ENCODE measurements at places on chromosomes 2 and 18.

- no peak for DNase-seq
Measured at GRCh38 chr18:34595690-34596089, 114.4 kb upstream of the DTNA start.

- no peak for DNase-seq
Measured at GRCh38 chr2:54864727-54865126, 141.3 kb downstream of the EML6 start.

- DNase-seq: no peak
Measured at GRCh38 chr2:150042500-150043171, 444.8 kb downstream of the RND3 start.

- no peak for DNase-seq
Measured at GRCh38 chr2:164651361-164651760, 30.1 kb upstream of the GRB14 start.

DNA sequence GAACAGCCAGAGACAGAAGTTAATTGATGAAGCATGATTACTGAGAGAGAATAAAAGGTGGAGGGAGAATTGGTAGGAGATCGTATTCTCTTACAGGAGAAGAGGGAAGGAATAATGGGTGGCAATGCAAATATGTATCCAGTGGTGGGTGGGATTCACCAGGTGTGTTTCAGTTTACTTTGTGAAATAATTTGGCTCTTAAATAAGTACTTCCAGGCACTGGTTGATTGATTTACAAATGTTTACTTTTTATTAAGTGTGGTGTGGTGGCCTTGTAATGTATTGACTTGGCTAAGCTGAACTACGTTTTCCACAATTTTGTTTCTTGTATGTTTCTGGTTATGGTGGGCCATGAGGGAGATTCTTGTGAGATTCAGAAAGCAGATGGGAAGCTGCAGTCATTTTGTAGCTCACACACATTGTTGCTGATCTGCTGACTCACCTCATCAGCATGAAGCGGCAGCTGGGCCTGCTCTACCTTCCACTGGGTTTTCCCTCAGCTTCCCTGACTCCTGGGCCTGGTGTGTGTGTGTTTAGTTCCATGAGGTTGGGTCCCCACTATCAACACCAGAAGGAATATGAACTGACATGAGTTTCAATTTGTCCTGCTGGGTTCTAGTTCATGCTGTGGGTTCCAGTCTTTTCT lies 32.6 kb downstream of the MYL12B start:
- no peak for DNase-seq

DNA sequence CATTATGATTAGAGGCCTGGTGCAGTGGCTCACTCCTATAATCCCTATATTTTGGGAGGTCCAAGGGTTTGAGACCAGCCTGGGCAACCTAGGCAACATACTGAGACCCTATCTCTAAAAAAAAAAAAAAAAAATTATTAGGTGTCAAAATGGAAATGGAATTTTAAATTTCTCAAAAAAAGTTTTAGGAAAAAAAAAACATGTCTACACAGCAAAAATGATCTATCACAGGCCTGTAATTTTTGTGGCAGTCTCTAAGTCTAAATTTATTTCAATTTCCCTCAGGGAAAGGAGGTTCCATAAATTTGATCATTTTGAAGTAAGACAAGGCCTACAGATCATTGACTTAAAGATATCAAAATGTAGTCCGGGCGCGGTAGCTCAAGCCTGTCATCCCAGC lies 16.3 kb downstream of the MRPL44 start:
- no peak for DNase-seq

DNA sequence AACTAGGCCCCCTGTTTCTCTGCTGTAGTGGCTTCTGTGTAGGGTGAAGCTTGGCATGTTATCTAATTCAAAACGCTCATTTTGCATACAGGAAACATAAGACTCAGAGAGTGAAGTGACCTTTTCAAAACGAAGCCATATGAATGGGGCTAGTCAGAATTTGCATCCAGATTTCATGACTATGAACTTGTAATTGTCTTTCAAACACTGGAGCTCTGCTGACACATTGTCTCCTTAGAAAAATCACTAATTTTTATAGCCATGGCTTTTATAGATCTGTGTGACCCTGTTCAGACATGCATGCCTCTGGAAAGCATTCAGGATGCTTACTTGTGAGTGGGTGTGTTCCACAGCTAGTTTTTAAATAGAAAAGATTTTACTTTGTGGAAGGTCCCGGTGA lies 444.3 kb upstream of the GCFC2 start:
- DNase-seq: no peak

DNA sequence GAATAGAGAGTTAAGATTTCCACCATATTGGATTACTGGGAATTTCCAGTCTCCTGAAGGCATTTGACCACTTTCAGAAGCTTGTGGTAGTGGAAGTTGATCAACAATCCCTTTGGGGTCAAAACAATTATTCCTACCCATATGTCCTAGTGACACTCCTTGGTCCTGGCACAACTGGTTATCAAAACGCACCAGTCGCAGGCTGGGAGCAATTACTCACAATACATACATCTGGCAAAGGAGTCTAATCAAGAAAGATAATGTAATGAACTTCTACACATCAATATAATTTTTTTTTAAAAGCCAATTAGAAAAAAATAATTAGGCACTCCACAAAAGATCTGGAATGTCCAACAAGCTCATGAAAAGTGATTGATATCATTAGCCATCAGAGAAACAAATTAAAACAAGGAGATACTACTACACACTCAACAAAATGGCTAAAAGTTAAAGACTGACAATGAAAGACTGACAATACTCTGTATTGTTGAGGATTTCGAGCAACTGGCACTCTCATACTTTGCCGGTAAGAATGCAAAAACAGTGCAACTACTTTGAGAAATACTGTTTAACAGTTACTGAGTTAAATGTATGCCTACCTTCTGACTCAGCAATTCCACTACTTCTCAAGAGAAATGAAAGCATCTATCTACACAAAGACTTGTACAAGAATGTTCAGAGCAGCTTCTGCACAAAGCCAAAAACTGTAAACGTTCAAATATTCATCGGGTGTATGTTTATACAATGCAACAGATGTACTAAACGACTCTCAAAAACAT lies 2.0 kb downstream of the INO80C start:
- DNase-seq: no peak

DNA sequence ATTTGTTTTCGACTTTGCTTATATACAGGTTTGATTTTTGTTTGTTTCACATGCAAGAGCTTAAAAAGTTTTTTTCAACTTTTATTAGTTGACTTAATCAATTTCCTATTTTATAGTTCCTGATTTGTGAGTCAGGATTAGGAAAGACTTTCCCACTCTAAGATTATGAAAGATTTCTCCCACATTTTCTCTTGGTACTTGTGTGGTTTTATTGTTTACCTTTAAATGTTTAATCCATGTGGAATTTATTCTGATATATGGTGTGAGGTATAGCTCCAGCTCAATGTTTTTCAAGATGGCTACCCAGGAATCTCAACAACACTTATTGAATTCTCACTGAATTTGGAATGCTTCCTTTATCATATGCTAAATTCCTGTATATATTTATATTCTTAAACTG lies 117.8 kb upstream of the LGALSL start:
- DNase-seq: no peak

- DNase-seq: no peak
Measured at GRCh38 chr2:84792856-84793522, 87.9 kb downstream of the TRABD2A start.

GRCh38 chr2:226198956-226199355 lies 600.7 kb downstream of the IRS1 start:
- no peak for DNase-seq

Data from hypothalamus (tissue), 51 donors.